Suprapubic skin (tissue), 4 donors: ENCODE measurements at places on chromosomes 7 and 10. TPM values are rescaled to one million over a fixed set of nuclear protein-coding genes. Genes with fewer than 3 reads are reported as not detected.

DNA sequence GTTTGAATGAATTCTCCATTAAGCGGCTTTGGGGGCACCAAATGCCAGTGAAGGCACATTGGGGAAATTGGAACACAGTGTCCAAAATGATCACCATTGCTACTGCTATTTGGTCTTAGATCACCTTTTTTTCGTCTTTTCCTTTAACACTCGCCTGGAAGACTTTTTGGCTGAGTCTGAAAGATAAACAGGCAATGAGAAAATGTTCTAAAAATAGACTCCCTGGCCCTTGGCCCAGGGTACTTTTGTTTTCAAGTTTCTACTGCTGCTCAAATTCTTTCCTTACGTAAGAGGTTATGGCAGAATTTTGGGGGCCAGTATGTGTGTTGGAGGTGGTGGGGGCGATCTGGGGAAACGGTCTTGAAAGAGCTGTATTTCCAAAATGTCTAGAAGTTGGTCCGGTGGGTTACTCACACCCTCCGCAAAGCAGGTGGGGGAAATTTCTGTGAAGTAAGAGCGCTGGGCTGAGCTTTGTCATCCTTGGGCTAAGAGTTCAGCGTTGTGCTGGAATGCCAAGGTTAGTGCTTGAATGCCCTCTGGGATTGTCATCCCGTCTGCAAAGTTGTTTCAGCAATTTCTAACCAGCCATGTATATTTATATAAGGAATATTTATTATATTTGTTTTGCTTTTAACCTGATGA, 1.3 kb upstream of the ITPRIP start:
- no peak for DNase-seq
- no peaks in the 10 kb centered on the region for H3K27me3 ChIP-seq

DNA sequence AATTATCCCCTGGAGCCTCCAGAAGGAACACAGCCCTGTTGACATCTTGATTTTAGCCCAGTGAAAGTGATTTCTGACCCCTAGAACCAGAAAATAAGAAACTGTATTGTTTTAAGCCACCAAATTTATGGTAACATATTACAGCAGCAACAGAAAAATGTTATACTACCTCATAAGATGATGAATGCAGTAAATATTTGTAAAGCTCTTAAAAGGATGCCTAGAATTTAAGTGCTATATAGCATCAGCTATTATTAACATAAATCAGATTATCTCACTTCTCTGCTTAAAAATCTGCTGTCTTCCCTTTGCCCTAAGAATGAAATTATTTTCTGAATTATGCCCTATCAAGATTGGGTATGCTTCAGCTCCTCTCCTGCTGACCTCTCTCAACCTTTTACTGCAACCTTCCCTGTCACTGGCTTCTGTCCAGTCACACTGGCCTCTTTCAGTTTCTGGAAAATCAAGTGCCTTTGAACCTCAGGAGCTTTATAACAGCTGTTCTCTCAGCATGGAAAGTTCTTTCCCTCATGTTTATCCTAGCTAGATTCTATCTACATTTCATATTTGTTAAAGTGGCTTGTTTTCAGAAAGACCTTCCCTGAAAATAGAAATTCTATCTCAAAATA, 78.9 kb downstream of the GPR37 start:
- no peak overlapping the region for H3K4me3 ChIP-seq
- H3K27ac ChIP-seq = no peak overlapping the region
- H3K36me3 ChIP-seq = no peaks in the 10 kb centered on the region
- no peaks in the 10 kb centered on the region for H3K4me1 ChIP-seq
- H3K27me3 ChIP-seq = no peaks in the 10 kb centered on the region

DNA sequence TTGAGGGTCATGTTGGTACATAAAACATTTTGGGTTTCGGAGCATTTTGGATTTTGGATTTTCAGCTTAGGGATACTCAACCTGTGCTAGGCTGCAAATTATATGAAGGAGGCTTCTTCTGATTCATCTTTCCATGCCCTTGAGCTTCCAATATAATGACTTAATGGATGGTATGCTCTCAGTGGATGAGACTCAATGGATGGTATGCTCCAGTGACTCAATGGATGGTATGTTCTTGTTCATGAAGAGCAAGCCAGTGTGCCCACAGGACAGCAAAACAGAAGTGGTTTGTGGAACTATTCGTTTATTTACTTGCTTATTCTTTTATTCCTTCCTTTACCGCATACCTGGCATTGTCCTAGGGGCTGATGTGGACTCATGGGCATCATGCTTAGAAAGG, 969.6 kb downstream of the LRMDA start:
- no peaks in the 10 kb centered on the region for H3K27me3 ChIP-seq
- no peaks in the 10 kb centered on the region for H3K36me3 ChIP-seq
- peaks cover 11% of the 10 kb centered on the region for H3K4me1 ChIP-seq
- no peak overlapping the region for H3K4me3 ChIP-seq
- no peak overlapping the region for H3K27ac ChIP-seq

DNA sequence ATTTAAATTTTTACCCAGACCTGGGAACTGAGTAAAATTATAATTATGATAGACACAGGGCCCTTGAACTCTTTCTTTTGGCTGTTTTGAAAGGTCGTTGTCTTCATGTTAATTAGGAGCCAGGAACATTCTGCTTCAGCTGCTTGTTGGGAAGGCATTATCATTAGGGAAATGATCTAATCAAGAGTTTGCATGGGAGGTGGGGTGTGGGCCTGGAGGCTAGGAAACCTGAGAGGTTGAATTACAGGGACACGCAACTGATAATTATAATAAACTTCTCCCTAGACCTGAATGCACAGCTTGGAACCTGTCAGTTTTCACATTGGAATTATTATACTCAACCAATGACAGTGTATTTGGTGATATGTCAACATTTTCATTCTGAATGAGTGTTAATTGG, 237.7 kb downstream of the CACNB2 start:
- no peak overlapping the region for H3K4me3 ChIP-seq
- DNase-seq = no peak
- no peaks in the 10 kb centered on the region for H3K27me3 ChIP-seq
- H3K36me3 ChIP-seq = no peaks in the 10 kb centered on the region
- no peaks in the 10 kb centered on the region for H3K4me1 ChIP-seq

DNA sequence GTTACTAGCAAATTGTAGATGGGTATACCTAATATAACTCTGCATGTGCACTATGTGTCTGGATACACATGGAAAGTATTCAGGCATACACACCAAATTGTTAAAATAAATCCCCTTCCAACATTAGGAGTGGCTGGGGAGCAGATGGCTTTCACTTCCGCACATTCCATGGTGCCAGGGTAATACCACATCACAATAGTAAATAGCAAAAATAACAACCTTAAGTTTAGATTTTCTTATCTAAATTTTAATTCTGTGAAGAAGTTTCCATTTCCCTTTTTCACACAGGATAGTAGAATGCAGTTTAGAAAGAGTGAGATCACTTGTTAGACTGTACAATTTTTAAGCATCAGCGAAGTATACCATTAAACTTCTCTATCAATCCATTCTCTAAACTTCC, 5.8 kb upstream of the ALOX5 start:
- peaks cover 1% of the 10 kb centered on the region for H3K27me3 ChIP-seq
- H3K27ac ChIP-seq = no peak overlapping the region
- H3K36me3 ChIP-seq = no peaks in the 10 kb centered on the region
- no peak for DNase-seq
- H3K4me3 ChIP-seq = no peak overlapping the region

DNA sequence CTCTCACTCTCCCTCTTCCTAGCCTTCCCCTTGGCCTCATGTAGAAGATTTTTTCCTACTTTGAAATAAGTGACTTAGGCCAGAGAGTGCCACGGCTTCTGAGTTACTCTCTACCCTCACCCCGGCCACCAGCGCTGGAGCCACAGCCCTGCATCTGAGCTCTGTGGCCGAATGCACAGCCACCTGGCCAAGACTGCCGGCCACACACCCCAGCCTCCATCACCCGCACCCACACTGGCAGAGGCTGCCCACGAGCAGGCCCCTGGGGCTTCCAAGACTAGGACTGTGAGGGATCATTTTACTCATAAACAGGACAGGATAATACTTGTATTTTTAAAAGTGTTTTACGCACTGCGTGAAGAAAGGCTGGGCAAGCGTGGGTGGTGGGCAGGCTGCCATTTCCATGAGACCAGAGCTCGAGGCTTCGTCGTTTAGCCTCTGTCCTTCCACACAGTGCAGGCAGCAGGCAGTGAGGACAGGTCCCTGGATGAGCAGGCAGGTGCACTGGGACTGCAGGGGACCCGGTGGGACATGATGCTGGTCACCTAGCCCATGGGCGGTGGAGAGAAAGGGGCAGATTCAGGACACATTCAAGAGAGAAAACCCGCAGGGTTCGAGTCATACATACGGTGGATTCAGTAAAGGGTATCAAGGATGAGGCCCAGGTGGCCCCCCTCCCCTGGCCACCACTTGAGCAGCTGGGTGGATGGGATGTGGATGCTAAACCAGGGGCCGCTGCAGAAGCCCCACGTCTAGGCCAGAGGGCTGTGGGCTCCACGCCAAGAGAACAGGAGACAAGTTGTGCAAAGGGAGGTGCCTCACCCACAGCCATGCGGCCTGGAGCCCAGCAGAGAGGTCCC, 35.5 kb upstream of the RNF32 start:
- no peak overlapping the region for H3K4me3 ChIP-seq
- no peak for DNase-seq
- peaks cover 15% of the 10 kb centered on the region for H3K27me3 ChIP-seq
- peaks cover 7% of the 10 kb centered on the region for H3K4me1 ChIP-seq
- H3K36me3 ChIP-seq = no peaks in the 10 kb centered on the region

Gene SEMA3D
- total RNA-seq = 3.4 TPM
